ENCODE measurements at places on chromosomes 6 and 20. TPM values are rescaled to one million over a fixed set of nuclear protein-coding genes. Genes with fewer than 3 reads are reported as not detected.

DNA sequence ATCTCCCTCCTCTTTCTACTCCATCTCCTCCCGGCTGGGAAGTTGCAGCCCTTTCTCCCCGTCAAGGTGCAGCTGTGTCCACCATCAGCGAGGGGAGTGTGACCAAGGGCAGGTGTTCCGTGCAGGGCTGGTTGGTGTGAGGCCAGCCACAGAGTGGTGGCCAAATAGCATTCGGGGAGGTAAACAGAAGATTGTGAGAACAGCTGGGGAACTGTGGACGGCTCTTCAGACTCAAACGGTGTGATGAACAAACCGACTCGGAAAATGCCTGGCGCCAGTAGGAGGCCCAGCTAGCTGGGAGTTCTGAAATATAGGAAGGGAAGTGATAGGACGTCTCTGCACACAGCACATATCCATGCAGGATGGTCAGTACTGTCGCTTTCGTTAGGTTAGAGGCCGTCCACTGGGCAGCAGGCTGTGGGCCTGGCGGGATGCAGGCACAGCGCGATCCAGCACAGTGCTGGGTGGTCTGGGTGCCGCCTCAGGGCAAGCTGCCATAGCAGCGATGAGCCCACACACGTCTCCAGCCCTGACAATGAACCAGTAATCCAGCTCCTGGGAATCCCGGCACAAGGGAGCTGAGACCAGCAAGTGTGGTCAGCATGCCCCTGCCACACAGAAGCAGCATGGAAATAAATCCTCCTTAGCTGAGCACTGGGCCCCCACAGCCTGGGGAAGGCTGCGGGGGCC lies 258.1 kb downstream of the TAF4 start:
- DNase-seq: peak; percentile 26

GRCh38 chr20:57108742-57109570 lies 157.5 kb downstream of the BMP7 start:
- no peak for DNase-seq

GRCh38 chr20:58778760-58779159 lies 71.9 kb downstream of the GNAS-AS1 start:
- DNase-seq: no peak

DNA sequence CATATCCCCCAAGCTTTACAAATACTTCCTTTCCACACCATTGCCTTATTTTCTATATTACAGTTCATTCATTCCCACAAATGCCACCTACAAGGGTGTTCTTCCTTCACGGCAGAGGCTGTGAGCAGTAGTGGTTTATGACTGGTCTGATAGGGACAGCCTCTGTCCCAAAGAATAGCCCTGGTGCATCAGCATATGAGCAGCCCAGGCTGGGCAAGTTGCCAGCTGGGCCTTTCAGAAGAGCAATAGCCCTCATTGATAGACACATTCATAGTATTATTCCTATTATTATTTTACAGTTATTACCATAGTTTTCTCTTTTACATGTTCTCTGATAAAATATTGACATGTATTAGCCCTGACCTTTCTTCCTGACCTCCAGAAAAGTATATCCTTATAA lies 149.9 kb downstream of the MMS22L start:
- DNase-seq: no peak

DNA sequence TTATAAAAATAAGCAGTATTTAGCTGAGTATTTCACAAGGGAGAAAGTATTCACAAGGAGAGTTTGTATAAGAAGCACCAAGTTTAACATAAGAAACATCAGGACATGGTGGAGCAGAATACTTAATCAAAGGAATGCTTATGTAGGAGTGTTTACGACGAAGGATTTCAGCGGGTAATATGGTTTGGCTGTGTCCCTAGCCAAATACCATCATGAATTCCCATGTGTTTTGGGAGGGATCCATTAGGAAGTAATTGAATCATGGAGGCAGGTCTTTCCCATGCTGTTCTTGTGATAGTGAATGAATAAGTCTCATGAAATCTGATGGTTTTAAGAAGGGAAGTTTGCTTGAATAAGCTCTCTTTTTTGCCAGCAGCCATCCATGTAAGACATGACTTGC lies 1099.1 kb upstream of the ADGRB3 start:
- no peak for DNase-seq

GRCh38 chr6:7404546-7404945 lies 14.9 kb downstream of the RIOK1 start:
- DNase-seq: no peak

DNA sequence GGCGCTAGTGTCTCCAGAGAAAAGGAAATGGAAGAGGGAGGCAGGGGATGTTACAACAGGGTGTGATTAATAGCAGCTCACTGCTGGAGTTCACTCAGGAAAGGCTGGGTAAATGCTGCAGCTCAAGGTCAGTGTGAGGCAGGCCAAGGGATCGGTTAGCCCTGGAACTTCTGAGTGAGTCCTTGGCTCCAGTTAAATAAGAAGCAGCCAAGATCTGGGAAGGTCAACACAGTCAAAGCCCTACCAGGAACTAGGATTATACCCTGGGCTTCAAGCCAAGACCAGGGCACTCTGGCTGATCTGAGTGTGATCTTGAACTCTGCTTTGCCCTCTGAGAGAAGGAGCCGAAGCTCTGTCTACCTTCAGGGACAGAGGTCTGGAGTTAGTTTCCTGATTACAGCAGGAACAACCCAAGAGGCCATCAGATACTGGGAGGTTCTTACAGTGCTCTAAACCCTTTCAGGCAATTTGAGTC lies 44.3 kb downstream of the TPD52L1 start:
- DNase-seq: peak; percentile 67

- DNase-seq: peak; percentile 95
Measured at GRCh38 chr20:63707558-63708300, at the start of the genes ARFRP1 and ZGPAT. Gene ARFRP1 (minus strand): TSS chr20:63707976. CDS start chr20:63707091, 885 bp downstream. Gene ZGPAT (plus strand): TSS chr20:63708039. CDS start chr20:63708581, 542 bp downstream.

The NNAT gene
- not detected for total RNA-seq

The EYS gene
- not detected for total RNA-seq

GRCh38 chr20:33689973-33690372 lies 3.8 kb upstream of the E2F1 start:
- DNase-seq: no peak

The CLVS2 gene
- total RNA-seq: 0.11 TPM

DNA sequence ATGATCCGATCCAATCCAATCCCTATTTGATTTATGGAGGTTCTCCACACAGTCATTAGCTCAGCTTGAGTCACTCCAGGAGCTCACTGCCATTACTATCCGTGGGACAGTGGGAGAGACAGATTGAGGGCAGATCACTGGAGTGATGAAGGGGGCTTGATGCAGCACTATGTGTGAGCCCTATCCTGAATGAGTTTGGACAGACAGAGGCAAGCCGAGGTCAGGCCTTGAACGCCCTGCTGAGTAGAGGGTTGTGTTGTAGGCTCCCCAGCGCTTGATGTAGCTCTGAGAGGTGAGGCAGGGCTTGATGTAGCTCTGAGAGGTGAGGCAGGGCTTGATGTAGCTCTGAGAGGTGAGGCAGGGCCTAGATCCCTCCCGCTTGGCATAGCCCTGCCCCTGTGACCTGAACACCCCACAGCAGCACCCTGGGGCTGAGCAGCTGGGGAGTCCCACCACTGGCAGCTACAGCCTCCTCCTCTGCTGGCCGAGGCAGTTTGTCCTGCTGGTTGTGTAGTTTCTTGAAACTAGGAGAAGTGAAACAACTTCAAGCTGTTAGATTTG lies 58.7 kb downstream of the ZFAND3 start:
- no peak for DNase-seq

DNA sequence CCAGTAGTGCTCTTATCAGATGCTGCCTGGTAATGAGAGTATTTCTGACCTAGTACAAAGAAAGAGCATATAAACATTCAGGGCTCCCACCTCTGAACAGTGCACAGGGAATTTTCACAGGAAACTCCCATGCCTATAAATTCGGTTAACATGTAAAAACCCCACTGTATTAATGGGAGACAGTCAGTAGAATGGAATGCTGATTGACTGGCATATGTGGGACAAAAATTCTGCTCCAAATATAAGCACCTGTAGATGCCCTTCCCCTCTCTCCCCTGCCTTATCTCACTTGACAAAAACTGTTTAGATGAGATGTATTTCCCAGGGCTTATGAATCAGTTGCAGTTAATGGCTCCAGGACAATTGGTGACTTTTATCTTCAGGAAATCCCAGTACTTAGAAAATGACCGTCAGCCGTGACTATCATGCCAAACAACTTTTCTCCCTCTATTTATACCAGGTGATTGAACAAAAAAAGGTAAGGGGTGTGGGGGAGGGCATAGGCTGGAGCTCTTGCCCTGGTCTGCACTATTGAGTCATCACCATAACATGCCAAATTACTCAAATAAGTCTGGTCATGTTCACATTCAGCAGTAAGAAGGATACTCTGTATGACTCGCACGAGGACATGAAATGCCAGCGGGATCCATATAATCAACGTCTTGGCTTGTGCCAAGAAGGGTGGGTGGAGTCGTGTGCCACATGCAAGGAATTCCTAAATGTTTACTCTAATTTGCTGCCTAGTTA lies 176.4 kb upstream of the BMP2 start:
- DNase-seq: no peak

The VTA1 gene
- 36.0 TPM for total RNA-seq

The FAM162B gene
- 3.7 TPM for total RNA-seq

The THBS2 gene
- total RNA-seq: 8.6 TPM

The PDYN gene
- total RNA-seq: not detected

DNA sequence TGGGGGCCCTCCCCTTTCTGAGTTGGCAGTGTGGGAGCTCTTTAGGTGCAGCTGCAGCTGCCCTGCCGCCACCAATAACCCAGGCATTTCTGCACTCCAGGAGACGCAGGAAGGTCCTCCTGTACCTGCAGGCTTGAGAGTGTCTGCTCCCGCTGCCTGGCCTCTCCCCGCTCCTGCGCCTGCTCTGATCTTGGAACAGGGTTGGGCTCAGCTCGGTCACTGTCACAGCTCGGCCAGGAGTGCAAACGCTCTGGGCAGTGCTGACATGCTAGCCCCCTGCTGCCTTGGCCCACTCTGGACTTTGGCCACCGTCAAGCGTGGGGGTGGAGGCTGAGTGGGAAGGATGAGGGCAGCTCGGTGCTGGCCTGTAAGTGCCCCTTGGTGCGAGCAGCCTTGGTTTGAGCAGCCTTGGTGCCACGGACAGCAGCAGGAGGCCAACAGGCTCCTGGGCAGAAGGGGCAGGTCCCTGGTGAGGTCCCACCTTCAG lies 738.1 kb upstream of the GJE1 start:
- no peak for DNase-seq

DNA sequence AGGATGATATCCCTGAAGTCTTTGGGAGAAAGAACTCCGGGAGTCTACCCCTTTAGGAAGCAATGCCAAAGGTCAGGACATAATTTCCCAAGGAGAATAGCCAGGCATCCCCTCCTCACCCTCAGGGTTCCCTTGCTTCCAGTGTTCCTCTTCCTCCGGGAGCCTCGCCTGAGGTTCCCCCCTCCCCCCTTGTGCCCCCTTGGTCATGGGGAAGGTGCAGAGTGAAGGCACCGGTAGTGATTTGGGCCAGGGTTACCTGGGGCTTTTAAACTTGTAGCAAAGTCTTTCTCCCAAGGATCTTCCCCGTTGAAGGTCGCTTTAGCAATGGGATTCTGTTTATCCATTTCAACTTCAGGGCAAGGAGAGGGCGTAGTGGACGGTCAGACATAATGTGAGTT lies 1.2 kb downstream of the ISM1 start:
- DNase-seq: no peak

- DNase-seq: no peak
Measured at GRCh38 chr6:131303338-131303930, 168.2 kb downstream of the AKAP7 start.

DNA sequence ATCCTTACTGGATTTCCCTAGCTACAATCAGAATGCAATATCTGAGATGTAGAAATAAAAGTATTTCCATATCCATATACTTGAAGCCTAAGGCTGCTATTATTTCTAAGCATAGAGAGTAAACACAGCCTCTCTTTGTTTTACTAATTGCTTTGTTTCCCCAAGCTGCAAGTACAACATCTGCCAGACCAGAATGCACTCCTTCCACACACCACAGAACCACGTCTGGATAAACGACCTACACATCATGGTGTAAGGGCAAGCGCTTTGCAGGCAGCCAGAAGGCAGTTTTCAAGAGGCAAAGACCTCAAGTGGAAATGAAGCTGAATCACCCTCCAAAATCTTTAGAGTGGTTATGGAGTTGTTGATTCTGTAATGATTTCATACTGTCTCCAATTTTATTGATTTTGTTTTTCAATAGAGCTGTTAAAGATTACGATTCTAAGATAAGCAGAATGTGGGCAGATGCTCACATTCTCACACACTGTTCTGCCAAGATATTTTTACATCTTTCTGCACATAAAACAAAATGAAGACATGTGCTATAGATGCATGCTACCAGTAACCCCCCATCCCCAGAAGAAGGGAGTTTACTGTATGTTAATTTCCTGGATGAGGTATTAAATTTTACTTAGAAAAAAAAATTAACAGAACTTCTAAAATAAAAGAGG lies 88.8 kb downstream of the THEMIS start:
- no peak for DNase-seq

- DNase-seq: peak; percentile 61
Measured at GRCh38 chr20:33862709-33863403, 51.7 kb downstream of the CHMP4B start.

The MCCD1 gene
- total RNA-seq: not detected
